ENCODE measurements at places on chromosomes 1 and 21.

DNA sequence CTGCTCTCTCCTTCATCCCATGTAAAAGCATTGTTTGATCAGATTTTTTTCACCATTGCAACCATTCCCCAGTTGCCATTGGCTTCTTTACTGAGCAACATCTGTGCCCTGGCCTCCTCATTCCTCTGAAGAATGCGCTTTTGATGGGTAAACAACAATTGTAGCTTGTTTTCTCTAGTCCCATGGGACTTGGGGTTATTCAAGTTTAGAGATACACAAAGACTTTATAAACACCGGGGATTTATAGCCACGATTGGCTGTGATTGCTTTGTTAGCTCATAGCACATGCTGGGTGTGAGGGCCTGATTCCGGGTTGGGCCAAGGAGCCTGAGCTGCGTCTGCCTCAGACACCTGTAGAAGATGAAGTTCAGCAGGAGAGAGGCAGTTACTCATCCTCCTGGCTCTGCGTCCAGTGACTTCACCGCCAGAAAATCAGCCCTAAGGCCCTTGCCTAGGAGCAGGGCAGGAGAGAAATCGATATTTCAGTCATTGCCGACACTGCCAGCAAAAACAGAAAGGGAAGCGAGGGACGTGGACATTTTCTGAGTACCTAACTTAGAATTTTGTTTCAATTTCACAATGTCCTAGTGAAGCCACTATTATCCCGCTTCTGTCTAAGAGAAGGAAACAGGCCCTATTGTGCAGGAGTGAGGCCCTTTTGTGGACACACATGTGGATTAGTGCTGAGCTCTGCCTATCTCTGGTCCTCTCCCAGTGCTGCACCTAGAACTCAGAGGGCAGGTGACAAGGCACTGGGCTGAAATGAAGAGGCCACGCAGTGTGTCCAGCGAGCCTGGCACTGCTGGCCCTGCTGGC, 159.8 kb upstream of the USP24 start:
- DNase-seq: no peak

DNA sequence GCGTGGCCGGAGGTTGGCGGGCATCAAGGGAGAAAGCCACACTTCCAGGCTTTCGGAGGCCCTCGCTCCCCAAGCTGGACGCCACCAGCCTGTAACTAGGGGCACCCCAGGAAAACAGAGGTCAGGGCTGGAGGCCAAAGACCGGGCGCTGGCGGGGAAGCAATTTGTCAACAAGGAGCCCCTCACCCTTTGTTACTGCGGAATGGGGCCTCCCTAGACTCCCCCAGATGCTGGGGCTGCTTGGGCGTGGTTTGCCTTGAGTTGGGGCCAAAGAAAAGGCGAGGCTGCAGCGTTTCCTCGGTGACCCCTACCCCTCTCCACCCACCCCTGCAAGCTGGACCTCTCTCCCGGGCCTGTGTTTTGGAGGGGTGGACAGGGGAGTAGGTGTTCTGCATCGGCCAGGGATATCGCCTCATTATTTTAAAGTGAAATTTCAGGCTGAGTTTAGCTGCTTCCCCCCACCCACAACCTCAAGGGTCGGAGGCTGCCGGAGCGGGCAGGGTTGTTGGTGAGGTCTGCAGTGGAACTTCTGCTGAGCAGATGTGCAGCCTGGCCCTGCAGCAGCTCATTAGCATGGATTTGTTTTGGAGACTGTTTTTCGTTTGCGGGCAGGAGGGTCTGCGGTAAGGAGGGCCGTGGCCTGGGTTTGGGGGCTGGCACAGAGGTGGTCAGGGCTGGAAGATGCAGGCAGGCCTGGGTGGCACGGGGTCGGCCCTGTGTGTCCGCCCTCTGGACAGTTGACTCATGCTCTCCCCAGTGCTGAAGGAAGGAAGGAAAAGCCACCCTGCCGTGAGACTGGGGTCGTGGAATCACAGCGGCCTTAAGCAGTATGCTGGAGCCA, 1.5 kb downstream of the NBL1 start:
- DNase-seq: no peak

DNA sequence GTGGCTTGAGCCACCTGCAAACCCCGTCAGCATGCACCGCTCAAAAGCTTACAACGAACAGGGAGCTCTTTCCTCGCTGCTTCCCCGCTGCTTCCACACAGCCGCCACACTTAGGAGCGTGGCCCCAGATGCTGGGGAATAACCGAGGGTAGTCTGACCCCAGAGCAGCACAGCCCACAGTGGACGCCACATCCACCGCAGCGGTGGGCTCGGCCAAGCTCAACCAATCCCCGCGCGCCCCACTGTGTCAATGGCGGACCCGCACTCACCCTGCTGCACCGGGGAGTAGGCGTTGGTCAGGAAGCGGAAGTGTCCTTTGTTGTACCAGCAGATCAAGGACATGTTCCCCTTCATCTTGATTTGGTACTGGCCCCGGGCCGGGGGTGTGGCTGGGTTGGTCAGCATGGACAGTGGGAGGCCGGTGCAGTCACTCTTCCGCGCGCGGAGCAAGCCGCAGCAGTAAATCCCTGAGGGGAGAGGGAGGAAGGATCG, 93.5 kb downstream of the PGBD5 start:
- no peak for DNase-seq

GRCh38 chr1:160610569-160611242, 31.4 kb upstream of the CD84 start:
- no peak for DNase-seq

Measured in stimulated activated CD4-positive, alpha-beta T cell treated with anti-CD3 and anti-CD28 coated beads, TNF-alpha, amount 100 ng/mL, for 48 hours (primary cell).